Fibroblast of lung (primary cell): ENCODE measurements at places on chromosomes 6 and 20.

DNA sequence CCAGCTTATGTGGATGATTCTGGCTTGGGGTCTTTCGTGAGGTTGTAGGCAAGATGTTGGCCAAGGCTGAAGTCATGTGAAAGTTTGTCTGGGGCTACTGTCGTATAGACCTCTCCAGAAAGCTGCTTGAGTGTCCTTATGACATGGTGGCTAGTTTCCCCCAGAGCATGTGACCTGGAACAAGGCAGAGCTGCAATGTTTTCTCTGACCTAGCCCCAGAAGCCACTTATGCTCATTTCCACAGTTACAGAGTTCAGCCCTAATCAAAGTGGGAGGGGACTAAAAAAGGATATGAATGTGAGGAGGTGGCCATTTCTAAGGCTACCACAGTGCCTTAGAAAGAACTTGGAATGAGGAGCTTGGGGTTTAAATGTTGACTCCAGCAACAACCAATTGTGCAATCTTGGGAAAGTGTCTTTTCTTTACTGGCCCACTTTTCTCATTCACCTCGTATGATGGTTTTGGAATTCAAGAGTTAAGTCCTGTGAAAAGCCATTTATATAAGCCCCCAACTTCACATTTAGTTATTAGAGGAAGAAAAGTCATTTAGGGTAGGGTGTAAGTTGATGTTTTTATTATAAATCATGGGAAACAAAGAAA is 5.9 kb upstream of the ASXL1 start:
- DNase-seq, result no peak

- peak; percentile 1 for DNase-seq
Observed at GRCh38 chr6:123638865-123639264, 2.1 kb upstream of the TRDN start.

DNA sequence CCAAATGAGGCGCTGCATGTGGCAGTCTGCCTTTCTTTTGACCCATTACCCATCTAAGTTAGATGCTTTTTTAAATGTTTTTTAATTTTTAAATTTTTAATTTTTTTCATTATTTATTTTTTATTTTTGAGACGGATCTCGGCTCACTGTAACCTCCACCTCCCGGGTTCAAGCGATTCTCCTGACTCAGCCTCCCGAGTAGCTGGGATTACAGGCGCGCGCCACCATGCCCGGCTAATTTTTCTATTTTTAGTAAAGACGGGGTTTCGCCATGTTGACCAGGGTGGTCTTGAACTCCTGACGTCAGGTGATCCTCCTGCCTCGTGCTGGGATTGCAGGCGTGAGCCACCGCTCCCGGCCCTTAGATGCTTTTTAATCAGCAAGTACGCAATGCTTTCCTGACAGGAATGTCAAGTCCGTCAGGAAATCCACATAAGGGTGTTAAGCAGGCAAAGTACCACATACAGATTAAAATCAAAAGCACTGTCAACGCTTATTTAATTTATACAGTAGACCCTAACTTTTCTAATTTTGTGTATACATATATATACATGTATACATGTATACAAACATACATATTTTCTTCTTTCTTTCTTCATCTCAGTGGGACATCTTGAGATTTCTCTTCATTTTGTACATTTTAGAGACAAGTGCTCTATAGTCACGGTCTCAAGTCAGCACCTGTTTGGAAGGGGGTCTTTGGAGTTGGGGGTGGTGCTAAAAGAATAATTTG is 995 bp upstream of the GSTA4 start:
- DNase-seq, result peak; percentile 90

GRCh38 chr6:51167468-51167867 is 348.8 kb downstream of the TFAP2B start:
- DNase-seq, result no peak

GRCh38 chr6:6256886-6257285 is 63.6 kb downstream of the F13A1 start:
- DNase-seq, result no peak
